ENCODE measurements at places on chromosomes 11 and 22.
A peak's percentile ranks its signal among the peaks of the same experiment; 100 is the strongest.

DNA sequence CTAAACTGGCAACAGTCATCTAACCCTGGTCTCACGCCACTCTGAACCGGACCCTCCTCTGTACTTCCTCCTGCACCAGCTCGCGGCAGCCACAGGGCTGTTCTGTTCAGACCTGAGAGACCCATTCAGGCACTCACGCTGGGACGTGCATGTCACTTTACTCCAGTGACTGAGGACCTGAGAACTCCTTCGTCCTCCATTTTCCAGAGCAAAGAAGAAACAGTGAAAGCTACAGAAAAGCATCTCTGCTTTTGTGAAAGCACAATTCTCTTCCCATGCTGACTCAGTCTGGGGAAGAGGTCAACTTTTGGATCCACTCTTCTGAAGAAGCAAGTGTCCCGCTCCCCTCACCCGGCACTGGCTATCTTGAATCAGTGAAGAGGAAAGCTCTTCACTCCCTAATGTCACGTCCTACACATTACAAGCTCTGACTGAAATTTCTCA is 24.5 kb downstream of the PISD start:
- DNase-seq, result no peak

DNA sequence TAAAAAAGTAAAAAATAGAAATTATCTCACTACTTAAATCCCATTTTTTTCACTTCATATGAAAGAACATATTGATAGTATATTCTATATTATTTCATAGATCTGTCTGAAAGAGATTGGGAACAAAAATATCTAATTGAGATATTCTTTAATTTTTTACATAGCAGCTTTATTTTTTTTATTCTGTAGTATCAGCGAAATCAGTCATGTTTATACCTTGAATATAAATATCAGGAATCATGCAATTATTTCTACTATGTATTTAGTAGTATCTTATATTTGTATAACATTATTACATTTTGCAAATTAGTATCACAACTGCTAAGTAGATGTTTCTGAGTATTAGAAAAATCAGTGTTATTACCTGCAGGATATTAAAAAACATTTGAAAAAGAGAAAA is 20.4 kb downstream of the C11orf54 start:
- DNase-seq, result no peak

DNA sequence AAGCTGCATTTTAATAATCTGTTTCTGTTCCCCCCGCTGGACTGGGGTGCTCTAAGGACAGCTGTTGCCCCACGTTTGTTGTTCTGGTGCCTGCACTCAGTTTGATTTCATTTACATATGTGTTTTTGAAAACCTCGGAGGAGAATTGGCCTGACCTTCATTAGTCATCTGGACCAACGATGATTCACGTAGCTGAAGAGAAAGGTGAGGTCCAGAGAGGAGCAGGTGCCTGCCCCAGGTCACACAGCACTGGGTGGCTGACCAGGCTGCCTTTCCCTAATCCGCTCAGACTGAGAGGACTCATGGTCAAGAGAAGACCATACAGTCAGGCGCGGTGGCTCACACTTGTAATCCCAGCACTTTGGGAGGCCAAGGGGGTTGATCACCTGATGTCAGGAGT is 3.8 kb downstream of the CSDC2 start:
- DNase-seq, result no peak

- no peak for DNase-seq
Measured at GRCh38 chr22:24594569-24595120, 1.8 kb upstream of the LRRC75B start.

- no peak for DNase-seq
Measured at GRCh38 chr22:39575552-39575825, 4.9 kb downstream of the CACNA1I start.

GRCh38 chr22:38733329-38733723 is 22.5 kb downstream of the SUN2 start:
- DNase-seq, result no peak

DNA sequence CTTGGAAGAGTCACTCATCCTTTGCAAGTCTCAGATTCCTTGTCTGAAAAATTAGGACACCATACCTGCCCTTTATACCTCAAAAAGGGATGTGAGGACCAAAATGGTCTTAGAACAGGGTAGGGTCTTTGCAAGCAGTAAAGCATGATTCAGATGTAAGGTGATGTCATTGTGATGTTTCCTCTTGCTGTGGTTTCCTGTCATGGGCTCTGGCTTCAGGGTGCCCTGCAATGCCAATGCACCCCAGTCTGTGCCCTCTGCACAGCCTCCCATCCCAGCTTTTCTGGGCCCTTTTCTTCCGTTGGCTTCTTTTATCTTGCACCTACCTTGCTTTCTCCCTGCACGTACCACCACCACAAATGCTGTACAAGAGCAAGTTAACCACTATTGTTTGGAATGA is 87.8 kb upstream of the NNMT start:
- no peak for DNase-seq

DNA sequence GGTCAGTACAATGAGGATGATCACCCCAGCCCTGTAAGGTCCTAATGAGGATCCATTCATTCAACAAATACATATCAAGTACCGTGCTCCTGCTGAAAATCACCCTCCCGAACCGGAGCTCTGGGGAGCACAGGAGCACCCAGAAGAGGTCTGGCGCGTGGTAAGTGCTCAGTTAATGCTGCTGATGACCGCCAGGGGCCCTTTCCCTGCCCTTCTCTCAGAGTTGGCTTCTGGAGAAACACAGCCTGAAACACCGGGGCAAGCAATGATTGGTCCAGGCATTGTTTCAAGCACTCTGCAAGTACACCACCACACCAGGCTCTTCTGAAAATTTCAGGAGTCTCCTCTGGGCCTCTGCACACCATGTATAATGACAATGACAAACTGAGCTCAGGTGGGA is 3.8 kb upstream of the CCDC86 start:
- no peak for DNase-seq

DNA sequence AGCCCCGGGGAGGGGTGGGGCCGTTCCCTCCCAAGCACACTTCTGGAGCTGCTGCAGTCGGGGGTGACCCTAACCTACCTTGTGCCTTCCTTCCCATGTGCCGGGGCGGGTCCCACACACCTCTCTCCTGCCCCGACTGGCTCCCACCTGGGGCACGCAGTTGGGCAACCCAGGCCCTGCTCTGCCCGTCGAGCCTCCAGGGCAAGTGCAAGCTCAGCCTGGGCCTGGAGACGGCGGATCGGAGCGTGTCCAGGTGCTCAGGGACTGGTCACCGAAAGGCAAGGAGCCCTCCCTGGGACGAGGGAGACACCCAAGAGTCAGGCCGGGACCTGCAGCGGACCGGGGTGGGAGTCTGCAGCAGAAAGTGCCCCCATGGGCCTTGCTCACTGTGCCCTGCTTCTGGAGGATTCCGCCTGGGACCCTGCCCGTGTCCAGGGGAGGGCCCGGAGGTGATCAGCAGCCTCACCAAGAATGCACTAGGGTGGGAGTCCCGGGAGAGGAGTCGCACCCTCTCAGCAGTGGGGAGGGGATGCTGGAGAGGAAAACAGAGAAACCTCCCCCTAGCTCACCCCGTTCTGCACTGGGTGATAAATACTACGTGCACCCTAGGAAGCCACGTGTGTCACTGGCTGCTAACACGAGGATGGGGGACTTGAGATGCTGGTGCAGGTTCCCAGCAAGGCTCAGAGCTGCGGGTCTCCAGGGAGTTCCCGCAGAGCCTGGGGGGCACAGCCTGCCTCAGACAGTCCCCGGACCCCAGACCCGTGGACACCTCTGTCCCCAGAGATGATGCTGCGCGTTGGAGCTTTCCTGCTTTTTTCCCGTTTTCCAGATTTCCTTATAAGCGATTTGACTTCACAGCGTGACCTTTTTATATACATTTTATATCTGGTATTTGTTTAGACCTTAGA is 5.2 kb upstream of the GATD1 start:
- DNase-seq, result no peak

- no peak for DNase-seq
Measured at GRCh38 chr22:46373921-46374662, 38.6 kb downstream of the TRMU start.

DNA sequence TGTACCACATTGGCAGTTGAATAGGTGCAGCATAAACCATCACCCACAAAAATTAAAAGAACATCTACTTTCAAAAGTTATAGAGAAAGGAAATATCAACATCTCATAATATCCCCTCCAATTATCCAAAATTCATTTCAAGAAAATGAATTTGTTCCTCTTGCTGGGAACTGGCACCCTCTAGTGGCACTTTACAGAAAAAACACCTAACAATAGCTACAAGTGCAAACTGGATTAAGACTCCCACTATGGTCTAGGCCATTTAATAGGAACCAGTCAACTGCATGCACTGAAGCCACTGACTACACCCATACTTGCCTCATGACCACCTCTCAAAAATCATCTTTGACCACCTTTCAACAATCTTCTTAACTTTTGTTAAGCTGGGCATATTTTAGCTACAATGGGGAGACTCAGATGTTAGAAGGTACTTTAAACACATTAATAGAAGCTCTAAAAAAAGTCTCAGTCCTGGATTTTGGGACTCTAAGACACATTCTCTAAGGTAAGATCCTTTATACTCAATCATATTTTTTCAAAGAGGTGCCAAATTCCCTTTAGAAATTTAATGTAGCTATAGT is 17.3 kb downstream of the TRAF6 start:
- DNase-seq, result no peak

- no peak for DNase-seq
Measured at GRCh38 chr11:4454021-4454420, 4.9 kb downstream of the OR52K2 start.

DNA sequence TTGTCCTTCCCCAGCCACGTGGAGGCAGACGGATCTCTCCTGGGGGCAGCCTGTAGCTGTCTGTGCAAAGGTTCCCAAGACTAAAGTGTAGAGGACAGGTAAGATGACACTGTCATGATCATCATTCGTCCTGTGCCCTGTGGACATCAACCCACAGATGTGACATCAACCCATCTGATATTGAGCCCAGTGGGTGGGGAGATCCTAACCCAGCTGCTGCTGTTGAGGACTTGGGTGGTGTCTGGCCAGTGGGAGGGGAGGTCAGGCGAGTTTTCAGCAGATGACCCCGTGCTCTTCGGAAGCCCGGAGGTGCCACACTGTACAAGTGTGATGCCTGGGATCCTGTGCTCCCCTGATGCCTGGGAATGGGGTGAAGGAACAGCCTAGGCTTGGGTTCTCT is 1.2 kb upstream of the GAL start:
- DNase-seq, result no peak

GRCh38 chr11:78079232-78080083 is at the start of gene NDUFC2:
Gene NDUFC2, minus strand, starts transcription at chr11:78079862. Its CDS starts 118 bp downstream, at chr11:78079744.
- peak; percentile 7 for DNase-seq

DNA sequence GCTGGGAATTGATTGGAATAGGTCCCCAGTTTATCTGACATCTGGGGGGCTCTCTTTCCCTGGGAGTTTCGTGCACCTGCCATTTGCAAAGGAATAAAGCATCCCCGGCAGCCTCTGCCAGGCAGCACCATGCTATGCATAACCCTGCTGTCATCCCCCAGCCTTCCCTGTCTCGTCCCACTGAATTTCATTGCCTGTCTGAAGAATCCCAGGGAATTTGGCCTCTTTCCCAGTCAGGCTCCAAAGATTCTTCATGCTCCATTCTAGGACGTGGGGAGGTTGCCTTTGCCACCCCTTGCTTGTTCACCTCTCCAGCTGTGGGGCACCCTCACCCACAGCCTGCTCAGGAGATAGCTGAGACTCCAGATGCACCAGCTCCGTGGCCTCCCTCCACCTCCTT is 195.1 kb upstream of the TBCEL start:
- DNase-seq, result no peak

- DNase-seq, result no peak
Measured at GRCh38 chr11:84763931-84764330, 863.2 kb downstream of the DLG2 start.

GRCh38 chr11:65506772-65507505 is 8.1 kb downstream of the MALAT1 start:
- DNase-seq, result no peak

- no peak for DNase-seq
Measured at GRCh38 chr22:27746918-27747317, 54.6 kb downstream of the MN1 start.

- no peak for DNase-seq
Measured at GRCh38 chr22:19764636-19765476, 4.3 kb downstream of the TBX1 start.

DNA sequence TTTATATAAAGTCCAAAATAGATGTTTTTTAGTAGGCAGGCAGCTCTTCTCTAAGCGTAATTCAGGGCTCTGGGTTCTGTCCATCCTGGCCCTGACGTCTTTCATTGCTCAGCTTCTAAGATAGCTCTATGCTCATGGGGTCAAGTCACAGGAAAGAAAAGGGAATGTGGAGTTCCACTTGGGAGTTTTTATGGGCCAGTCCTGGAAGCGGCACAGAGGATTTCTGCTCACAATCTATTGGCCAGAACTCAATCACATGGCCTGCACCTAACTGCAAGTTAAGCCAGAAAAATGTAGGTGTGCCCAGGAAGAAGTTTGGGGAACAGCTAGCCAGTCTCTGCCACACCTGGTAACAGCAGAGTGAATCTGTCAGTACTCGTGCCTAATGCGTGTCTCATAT is 7.4 kb upstream of the ZBTB16 start:
- no peak for DNase-seq

DNA sequence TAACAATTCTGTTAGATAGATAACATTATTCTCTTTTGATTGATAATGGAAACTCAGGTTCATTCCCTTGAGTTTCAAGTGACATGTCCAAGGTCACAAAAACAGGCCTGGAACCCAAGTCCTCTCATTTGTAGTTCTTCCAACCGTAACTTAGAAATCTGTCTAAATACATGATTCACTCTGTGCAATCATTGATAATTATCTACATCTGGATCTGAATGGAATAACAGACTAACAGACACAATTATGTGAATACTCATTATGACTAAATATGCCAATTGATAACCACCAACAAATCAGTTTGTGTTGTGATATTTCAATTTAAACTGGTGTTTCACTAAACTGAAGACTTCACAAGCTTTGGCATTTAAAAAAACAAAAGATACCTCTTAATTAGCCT is 71.0 kb downstream of the RBFOX2 start:
- no peak for DNase-seq

DNA sequence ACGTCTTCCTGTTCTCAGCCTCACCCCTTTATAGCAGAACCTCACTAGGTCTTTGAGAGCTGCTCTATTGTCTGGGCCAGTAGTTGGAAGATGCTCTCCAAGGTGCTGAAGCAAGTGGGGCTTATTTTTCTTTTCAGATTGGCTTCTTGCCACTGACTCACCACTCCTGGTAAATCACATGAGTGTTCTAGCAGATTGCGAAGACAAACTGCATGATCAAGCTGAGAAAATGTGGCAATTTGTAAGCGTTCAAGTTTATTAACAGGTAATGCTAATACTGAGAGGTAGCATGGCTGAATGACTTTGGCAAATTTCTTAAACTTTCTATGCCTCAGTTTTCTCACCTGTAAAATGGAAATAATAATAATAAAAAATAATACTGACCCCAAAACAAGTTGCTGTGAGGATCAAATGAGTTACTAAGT is 59.2 kb downstream of the CACNG2 start:
- peak; percentile 8 for DNase-seq

GRCh38 chr22:23583836-23584235 is 3.7 kb upstream of the IGLL1 start:
- no peak for DNase-seq
